ENCODE measurements at places on chromosomes 5 and 9.

DNA sequence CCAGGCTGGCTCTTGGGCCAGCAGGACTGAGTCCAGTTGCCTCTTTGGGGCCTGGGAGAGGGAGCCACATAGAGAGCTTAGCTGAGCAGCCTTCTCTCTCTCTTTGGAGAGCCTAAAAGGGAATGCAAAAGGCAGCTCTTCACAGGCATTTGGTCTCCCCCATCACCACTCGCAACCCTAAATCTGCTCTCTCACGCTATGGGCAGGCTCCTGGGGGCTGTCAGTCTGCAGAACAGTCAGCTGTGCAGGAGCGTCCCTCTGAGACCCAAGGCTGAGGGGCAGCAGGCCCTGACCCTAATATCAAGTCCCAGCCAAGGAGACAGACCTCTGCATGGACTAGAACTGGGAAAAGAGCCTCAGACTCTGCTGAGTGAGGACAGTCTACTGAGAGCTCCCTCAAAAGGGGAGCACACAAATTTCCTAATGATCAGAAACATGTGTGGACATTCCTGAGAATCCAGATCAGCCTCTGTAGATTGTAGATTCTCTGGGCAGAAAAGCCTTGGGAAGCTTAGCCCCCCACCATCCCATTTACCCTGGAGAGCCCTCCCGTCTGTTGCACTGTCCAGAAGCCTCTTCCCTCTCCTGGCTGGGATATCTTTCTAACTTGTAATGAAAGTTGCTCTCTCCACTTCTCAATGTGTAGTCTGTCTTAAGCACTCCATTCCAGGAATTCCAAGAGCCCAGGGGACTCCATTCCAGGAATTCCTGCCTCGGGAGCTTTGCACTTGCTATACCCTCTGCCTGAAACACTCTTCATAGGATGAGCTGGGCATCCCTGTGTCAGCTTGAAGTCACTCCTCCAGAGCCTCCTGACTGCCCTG is 79.4 kb downstream of the FAM114A2 start:
- DNase-seq, result no peak

DNA sequence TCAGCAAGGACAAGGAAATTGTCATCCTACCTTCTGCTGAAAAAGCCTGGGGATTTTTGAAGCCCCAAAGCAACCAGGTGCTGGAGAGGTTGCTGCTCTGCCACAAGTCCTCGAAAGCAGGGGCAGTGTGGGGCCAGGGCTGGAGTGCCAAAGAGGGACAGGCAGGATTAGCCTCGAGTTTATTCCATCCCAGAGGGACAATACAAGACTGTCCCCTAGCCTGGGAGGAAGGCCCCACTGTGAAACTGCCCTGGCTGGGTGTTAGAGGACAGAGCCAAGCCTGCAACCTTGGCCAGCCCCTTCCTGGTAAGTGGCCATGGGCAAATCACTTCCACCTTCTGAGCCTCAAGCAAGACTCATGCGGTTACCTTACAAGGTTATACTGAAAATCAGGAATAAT is 55.1 kb downstream of the WHRN start:
- no peak for DNase-seq

- no peak for DNase-seq
Measured at GRCh38 chr5:61306531-61307131, 25.4 kb upstream of the ZSWIM6 start.

DNA sequence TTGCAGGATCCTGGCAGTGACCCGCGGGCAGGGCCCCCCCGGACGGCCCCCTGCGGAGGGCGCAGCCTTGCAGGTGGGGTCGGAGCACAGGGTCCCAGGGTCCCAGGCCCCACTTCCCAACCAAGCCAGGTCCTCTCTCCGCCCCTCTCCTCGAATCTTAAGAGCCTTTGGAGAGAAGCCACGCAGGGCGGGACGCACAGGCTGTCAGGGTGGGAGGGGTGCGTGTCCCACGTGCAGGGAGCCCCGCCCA is 18.4 kb upstream of the EGFL7 start:
- no peak for DNase-seq

- no peak for DNase-seq
Measured at GRCh38 chr5:645421-645820, 33.3 kb downstream of the CEP72 start.

DNA sequence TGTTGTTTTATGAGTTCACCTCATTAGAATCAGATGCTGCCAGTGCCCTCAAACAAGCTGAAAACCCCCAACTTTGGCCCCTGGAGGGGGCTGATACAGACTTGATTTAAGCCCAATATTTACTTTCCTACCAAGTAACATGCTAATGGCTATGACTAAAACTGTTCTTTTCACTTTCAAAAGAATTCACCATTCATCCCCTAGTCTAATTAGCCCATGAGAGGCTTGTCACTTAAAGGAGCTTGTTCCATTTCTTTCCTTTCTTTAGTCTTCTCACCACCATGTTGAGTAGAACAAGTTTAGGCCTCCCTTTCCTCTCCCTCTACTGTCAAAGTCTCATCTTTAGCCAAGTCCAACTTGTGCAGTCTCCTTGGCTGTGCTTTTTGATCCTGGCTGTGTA is 50.4 kb downstream of the EPB41L4B start:
- DNase-seq, result no peak

GRCh38 chr9:92492781-92493401 is 10.6 kb upstream of the ASPN start:
- no peak for DNase-seq

GRCh38 chr9:97438257-97438656 is 26.4 kb downstream of the TDRD7 start:
- DNase-seq, result no peak

DNA sequence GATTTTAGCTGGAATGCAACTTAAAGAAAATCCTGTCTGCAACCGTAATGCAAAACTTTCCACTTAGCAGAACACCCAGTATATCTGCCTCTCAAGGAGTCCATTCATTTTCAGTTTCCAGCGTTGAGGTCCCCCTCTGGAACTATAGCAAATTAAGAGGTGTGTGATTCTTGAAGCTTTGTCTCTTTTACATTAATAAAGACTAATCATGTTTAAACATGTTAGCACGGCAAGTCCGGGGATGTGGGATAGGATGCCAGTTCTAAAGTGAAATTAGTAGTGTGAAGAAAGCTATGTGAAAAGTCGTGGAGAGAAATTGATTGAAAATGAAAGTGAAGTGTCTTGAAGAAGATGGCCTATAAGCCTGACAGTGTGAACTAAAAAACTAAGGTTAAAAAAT is 429.1 kb downstream of the NR2F1-AS1 start:
- no peak for DNase-seq

GRCh38 chr9:21141427-21141882 is at the start of gene IFNW1:
IFNW1 (minus strand) TSS chr9:21141832; CDS start chr9:21141570, 262 bp downstream.
- no peak for DNase-seq

- DNase-seq, result no peak
Measured at GRCh38 chr5:151798674-151799073, 26.9 kb downstream of the G3BP1 start.

- DNase-seq, result no peak
Measured at GRCh38 chr9:72037571-72037970, 22.8 kb downstream of the C9orf57 start.

GRCh38 chr9:91195372-91196012 is 166.2 kb downstream of the AUH start:
- no peak for DNase-seq

GRCh38 chr5:172553903-172554302 is 87.2 kb upstream of the NEURL1B start:
- no peak for DNase-seq

DNA sequence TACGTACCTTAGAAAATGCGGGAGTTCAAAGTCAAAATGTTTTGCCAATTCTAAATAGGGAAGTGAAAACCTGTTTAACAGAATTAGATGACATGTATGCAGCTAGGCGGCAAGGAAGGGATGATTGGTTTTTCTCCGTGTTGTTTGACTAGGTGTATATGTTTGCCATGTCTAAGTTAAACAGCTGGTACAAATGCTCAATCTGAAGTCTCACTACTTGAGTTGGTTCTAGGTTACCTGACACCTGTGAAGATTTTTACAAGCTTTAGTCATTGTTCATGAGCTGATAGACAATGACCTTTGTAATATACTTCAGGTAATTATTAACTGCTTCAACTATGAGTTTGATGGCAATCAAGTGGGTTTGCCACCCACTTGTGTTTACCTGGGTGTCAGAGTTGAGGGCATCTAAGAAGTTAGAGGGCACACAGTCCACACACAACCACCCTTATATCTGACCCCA is 74.3 kb downstream of the SLC44A1 start:
- DNase-seq, result no peak

- peak; percentile 2 for DNase-seq
Measured at GRCh38 chr9:22446950-22447617, 460 bp downstream of the DMRTA1 start.

GRCh38 chr5:88925692-88926490 is 42.9 kb upstream of the MEF2C start:
- no peak for DNase-seq

- DNase-seq, result no peak
Measured at GRCh38 chr5:89028595-89029285, 145.8 kb upstream of the MEF2C start.

DNA sequence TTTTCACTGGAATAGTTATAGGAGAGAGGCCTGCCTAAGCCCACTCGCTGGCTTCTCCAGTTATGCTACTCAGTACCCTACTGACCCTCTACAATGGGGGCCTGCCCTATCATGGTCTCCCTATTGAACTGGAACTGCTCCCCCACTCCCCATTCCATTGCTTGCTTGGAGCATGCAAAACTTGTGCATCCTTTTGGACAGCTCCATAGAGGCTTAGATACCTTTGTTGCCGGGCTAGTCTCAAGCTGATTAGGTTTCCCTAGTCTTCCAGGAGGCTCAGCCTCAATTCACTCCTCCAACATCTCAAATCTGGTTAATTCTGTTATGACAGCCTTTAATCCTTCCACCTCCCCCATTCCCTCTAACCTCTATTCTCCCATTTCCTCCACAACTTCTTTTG is 39.9 kb downstream of the KIF24 start:
- DNase-seq, result no peak

DNA sequence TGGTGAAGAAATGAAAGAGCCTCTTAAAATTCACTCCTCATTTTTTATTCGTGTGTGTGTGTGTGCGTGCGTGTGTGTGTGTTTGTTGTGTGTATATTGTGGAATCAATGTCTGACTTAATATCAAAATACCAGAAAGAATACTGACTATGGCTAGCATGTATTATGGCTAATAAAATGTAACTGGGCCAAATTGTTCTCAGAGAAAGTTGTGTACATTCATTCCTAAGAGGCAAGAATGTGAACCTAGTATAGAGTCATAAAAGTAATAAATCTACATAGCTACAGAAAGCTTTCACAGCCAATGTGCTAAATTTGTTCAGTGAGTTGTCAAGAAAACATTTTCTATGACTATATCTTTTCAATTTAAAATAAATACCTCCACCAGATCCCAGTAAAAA is 211.5 kb downstream of the EBF1 start:
- DNase-seq, result no peak

GRCh38 chr9:18623221-18624079 is 149.5 kb downstream of the ADAMTSL1 start:
- no peak for DNase-seq

DNA sequence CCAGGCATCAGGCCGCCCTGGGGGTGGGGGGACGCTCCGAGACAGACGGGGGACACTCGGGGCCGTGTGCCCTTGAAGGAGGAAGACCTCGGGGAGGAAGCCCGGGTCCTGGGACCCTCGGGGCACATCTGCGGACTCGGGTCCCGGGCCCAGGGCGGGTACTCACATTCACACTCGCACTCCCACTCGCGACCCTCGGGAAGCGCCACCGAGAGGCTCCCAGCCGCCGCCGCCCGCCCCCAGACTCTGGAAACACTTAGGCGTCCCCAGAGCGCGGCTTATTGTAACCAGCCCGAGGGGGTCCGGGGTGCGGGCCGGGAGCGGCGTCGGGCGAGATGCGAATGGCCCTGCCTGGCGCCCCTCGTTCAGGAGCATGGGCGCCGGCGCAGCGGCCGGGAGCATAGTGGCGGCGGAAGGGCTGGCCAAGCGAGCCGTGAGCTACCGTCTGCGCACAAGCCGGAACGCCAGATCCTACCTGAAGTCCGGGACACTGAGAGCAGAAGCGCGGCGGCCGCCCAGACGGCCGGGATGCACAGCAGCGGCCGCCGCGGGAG is 559 bp downstream of the ROR2 start:
- no peak for DNase-seq

- DNase-seq, result no peak
Measured at GRCh38 chr5:159825551-159826051, 90.7 kb upstream of the ADRA1B start.

DNA sequence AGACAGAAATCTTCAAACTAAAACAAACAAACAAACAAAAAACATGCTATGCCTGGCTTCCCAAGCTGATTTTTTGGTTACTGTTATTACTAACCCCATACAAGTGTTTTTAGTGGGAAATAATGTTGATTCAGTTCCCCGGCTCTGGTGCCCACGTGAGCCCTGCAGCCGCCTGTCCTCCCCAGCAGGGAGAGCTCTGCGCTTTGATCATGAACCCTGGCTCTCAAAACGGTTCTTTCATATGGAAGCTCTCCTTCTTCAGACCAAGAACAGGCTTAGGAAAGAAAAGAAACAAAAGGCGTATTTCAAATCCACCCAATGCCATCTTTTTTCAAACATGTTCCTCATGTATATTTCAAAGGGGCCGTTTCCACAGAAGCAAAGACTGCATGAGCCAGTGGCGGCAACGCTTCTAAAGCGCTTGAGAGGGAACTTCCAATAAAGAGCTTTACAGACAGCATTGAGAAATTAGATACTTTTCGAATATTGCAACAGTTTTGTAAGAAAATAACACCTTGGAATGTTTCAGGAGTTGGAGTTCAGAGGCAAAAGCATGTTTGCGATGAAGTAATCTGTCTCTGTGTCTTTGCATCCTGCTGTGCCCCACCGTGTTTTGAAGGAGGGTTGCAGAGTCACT is 74.8 kb downstream of the ICE1 start:
- DNase-seq, result no peak

DNA sequence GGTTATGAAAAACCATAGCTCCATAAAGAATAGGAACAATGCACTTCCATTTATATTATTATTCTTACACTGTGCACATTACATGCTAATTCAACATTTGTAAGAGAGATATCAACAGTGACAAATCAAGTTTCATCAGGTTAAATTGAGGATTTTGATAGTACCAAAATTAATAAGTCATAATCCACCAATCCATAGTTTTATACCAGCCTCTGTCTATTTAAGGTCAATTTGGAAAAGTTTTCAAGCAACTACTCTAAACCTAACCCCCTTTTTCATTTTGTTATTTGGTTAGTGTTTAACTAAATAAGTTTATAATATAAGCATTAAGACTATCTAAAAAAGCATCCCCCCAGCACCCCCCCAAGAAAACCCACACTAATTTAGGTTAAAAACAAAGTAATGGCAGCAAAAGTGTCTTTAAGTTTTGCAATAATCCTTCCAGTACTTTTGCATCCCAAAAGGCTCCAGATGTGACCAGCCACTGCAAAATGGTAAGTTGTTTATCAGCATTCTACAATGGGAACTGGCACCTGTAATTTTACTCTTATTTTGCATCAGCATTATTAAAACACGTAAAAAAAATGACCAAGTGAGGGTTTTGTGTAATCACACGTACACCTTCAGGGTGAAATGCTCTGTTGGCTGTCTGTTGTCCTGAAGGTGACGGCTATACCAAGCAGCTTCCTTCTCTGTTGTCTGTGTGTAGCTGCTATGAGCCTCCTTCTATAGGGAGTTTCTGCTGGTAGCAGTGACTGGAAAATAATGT is 36.8 kb upstream of the SSBP2 start:
- DNase-seq, result no peak
